ENCODE measurements at places on chromosomes 3 and 15.

GRCh38 chr3:27423463-27423862 is 54.3 kb upstream of the NEK10 start:
- DNase-seq, result peak; percentile 72

DNA sequence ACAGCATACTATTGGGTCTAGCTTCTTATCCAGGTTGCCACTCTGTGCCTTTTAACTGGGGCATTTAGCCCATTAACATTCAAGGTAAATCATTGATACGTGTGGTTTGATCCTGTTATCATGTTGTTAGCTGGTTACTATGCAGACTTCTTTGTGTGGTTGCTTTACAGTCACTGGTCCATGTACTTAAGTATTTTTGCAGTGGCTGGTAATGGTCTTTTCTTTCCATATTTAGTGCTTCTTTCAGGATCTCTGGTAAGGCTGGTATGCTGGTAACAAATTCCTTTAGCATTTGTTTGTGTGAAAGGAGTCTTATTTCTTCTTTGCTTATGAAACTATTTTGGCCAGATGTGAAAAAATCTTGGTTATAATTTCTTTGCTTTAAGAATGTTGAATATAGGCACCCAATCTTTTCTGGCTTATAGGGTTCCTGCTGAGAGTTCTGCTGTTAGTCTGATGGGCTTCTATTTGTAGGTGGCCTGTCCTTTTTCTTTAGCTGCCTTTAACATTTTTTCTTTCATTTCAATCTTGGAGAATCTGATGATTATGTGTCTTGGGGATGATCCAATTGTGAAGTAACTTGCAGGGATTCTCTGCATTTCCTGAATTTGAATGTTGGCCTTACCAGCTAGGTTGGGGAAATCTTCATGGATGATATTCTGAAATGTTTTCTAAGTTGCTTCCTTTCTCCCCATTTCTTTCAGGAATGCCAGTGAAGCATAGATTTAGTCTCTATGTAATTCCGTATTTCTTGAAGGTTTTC is 39.3 kb downstream of the CCR1 start:
- peak; percentile 27 for DNase-seq

DNA sequence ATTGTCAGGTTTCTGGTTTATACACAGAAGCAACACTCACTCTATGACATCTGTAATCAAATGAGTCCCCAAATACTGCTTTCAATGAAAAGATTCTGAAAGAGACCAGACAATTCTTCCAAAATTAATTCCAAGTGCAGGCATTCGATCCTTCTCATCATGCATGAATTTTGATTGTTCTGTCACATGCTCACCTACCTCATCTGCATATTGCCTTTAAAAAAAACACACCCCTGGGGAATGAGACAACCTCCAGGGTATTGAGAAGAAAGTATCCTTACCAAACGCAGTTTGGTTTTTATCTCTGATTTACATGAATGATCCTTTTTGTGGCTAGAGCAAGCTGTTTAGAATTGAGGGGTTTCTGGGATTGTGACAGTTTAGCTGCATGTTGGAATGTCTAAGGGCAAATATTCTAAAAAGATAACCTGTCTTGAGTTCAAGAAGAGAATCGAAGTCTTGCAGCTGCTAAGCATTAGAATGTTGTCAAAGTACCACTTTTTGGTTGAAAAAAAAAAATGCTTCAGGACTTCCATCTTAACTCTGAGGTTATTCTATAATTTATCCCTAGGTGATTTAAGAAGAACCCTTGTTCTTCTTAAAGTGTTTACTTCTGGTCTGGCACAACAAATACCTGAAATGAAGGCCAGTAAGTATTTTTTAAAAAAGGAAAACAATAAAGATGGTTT is 653.1 kb downstream of the RBMS3 start:
- DNase-seq, result no peak

DNA sequence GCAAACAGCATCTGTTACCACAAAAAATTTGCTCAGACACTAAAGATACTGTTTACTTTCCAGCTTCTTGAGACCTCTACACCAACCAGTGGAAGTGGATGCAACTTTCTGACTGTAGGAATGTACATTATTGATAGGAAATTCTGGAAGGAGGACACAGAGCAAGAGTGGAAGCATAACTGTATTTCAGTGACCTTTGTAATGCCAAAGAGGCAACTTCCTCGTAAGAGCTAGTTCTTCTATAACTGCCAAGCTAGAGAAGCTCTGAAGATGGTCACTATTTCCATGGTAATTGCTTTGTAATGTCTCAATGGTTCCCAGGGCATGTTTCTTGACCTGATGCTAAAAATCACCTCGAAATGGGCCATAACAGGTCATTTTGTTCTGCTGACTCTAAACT is 96.3 kb upstream of the SLC2A2 start:
- no peak for DNase-seq

- peak; percentile 88 for DNase-seq
These were observed 498.1 kb upstream of the TPRG1 start for GRCh38 chr3:188673646-188674186.

DNA sequence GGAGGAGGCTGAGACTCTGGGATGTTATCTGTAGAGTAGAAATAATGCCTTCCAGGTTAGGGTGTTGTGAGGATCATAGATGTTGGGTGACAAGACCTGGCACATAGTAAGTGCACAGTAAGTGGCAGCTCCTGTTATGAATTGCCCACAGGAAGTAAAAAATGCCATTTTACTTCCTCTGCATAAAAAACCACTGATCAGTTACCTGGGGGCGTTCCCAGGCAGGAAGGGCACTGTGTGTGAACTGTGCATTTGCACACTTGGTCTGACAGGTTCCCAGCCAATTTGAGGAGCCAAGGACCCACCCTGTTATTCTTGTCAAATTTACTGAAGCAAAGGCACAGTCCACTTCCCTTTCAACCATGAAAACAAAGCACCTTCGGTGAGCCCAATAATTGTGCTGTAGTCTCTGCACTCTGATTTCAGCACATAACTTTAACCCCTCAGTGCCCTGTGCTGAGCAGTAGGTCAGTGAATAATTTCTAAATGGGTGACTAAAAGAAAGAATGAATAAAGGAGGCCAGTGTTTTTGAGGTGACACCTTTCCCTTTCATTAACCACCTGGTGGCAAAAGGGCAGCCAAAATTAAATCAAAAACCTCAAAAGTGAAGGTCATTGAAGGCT is 85.8 kb upstream of the ARHGEF3 start:
- DNase-seq, result no peak

GRCh38 chr3:192802957-192803899 is 75.9 kb upstream of the FGF12 start:
- DNase-seq, result peak; percentile 39

- DNase-seq, result peak; percentile 27
These were observed 3.5 kb upstream of the POPDC2 start for GRCh38 chr3:119663885-119664284.

- DNase-seq, result peak; percentile 39
These were observed 22.0 kb downstream of the RAB27A start for GRCh38 chr15:55267401-55268175.

GRCh38 chr3:48057521-48057920 is 41.3 kb upstream of the MAP4 start:
- DNase-seq, result no peak

DNA sequence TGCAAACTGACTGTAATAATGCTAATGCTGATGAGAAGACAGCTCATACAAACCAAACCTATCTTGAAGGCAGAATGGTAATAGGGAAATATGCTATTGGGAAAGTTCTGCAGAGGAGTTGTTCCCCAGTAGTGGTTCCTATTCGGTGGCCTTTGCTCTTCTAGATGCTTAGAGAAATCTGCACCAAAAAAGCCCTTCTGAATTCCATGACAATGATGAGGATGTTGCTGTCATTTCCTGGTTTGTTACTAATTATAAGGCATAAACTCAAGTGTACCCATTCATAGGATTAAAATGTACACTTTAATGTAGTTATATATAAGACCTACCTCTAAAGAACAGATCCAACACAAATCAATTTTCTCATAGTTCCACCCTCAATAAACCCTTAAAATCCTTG is 30.1 kb downstream of the TOMM70 start:
- no peak for DNase-seq

GRCh38 chr3:172915911-172916514 is 165.5 kb downstream of the ECT2 start:
- no peak for DNase-seq

- peak; percentile 49 for DNase-seq
These were observed 324.5 kb downstream of the TBL1XR1 start for GRCh38 chr3:176872771-176873209.

- no peak for DNase-seq
These were observed 46.2 kb upstream of the CTDSPL2 start for GRCh38 chr15:44381236-44381635.

- DNase-seq, result no peak
These were observed 3.3 kb downstream of the LINS1 start for GRCh38 chr15:100598655-100599054.

- no peak for DNase-seq
These were observed 1.6 kb upstream of the LRRC31 start for GRCh38 chr3:169871129-169871886.

- DNase-seq, result peak; percentile 37
These were observed 69.8 kb downstream of the FGF7 start for GRCh38 chr15:49492830-49493229.

DNA sequence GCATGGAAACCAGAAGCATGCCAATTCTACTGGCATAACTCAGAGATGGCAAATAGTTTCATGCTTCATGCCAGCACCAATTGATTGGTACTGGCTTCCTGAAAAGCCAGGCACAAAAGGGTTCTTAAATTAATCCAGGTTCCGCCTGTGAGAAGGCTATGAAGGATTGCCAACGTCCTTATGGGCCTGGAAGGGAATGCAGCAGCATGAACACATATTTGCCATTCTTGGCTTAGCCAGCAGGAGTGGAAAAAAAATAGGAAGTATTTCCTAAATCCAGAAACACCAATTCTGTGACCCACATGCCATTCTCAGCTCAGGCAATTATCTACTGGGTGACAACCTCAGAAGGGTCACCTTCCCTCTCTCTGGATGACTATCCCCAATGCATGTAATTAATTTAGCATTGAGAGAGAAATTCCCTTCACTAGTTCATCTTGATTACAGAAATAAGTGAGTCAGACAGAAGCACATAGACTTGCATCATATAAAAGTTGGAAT is 36.0 kb downstream of the ADAMTS9 start:
- peak; percentile 72 for DNase-seq

- DNase-seq, result no peak
These were observed 385.9 kb downstream of the RAP2B start for GRCh38 chr3:153547970-153548369.

- peak; percentile 68 for DNase-seq
These were observed 131.2 kb downstream of the CD47 start for GRCh38 chr3:107959550-107960154.

DNA sequence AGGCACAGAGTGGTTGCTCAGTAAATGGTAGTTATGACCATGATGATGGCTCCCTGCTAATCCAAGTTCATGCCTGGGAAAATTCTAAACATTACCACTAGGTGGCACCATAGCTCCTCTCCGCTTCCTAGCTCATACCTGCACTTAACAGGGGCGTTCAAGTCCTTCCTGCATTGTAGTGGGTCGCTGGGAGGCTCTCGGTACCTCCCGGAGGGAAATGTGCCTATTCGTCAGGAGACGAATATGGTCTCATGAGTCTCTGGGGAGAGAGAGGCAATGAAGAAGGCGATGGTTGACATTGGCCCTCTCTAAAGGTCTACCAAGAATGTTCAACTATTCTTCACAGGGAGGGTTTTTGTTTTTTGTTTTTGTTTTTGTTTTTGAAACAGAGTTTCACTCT is 10.9 kb downstream of the MESP1 start:
- peak; percentile 69 for DNase-seq

- DNase-seq, result peak; percentile 48
These were observed 2.5 kb upstream of the MST1R start for GRCh38 chr3:49906073-49906743.

DNA sequence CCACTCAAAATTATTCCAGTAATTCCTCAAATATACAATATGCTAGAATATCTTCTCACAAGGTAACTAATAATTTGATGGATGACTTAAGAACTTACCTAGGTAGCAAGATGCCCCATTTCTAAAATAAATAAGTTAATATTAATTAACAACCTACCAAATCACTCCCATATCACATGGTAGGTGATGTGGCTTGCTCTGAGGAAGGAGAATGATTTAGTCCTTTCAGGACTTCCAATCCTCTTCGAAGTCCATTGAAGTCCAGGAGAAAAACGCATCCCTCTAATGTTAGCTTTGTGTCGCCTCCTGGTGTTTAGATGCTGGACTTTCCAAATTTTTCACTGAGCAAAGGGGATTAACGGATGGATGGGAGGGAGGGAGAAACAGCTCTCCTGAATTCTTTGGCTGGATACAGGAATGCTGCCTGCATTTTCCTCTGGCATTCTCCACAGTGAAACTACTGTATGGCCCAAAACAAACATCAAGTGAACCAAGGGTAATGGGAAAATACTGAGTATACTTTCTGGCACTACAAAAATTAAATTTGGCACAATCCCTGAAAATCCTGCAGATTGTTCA is 58.6 kb downstream of the PRICKLE2 start:
- peak; percentile 86 for DNase-seq

DNA sequence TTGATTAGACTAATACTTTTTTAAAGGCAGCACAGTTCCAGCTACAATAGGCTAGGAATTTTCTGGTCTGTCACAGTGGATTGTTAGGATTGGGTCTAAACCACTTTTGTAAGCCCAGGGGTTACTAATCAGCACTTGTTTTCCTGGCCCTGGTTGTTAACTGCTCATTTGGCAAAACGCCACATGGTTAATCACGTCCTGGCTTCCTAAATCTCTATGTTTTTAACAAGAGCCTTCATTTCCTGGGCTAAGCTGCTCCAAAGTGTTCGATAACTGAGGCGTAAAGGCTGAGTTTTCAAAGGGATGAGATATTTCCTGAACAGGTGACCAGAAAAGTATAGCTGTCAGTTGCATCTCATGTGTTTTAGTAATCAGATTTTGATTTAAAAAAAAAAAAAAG is 38.9 kb upstream of the CLRN1 start:
- peak; percentile 33 for DNase-seq

DNA sequence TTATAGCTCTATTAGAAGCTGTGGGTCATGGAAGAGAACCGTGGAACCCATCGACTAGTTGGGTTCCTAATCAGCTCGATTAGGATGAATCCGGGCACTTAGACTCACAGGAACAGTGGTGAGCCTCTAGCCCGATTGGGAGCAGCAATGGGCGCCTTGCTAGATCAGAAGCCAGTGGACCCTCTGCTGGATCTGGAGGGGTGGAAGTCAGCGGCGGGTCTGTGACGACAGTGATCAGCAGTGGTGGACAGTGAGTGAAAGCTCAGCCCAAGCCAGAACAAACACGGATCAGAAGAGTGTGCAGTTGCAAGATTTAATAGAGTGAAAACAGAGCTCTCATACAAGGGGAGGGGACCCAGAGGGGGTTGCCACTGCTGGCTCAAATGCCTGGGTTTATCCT is 1170.2 kb downstream of the OTOL1 start:
- DNase-seq, result no peak

GRCh38 chr3:52693071-52693470 is 7.2 kb downstream of the GNL3 start:
- DNase-seq, result no peak

GRCh38 chr3:31639828-31640227 is 107.1 kb downstream of the STT3B start:
- DNase-seq, result no peak

DNA sequence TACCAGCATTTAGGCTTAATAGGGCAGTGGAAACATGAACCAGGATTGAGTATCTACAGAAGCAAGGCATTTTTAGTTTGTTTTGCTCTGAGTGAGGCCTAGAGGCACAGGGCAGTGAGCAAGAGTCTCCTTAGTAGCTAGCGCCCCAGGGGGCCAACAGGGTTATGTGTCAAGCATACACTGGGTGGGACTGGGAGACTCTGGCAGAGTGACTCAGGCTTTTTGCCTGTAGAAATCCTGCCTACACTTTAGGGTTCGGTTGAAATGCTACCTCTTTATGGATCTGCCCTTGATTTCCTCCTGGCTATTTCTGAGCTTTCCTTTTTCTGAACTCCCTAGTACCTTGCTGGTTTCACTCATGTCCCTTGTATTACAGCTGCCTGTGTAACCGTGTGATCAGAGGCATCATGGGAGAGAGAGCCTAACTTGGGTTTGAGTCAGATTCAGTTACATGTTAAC is 72.2 kb downstream of the TOP2B start:
- DNase-seq, result peak; percentile 89
